ENCODE measurements at places on chromosomes 5 and 9.

DNA sequence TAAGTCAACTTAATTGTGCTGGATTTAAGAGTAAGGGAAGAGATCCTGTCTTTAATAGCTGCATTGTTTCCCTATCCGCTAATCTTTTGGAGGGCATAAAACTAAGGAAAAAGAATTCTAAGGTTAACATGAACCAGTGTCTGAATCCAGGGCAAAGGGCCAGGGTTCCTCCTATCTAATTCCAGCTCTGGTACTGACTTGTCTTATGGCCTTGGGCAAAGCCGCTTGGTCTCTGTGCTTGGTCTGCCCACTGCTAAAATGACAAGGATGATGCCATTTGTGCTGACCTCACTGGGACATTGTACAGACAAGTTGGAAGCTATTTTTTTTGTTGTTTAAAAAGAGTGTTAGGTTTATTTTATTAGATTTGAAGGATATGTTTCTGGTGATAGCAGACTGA is 334.7 kb upstream of the PIK3R1 start:
- no peak for DNase-seq

- no peak for DNase-seq
These were observed 25.5 kb downstream of the OR2V1 start for GRCh38 chr5:181105391-181106025.

GRCh38 chr5:111071413-111071812 is at the start of gene TSLP:
TSS of gene TSLP (plus strand) at chr5:111071713. CDS start at chr5:111071891, 178 bp downstream.
- no peak for DNase-seq

- DNase-seq, result no peak
These were observed 31.0 kb downstream of the PCDHGC5 start for GRCh38 chr5:141519605-141520565.

GRCh38 chr5:174319551-174319950 is 274.0 kb downstream of the NSG2 start:
- DNase-seq, result no peak

GRCh38 chr5:168313596-168314204 is 22.3 kb downstream of the WWC1 start:
- no peak for DNase-seq

GRCh38 chr5:150690760-150691159 is 10.1 kb downstream of the RBM22 start:
- DNase-seq, result no peak

- no peak for DNase-seq
These were observed 308.8 kb downstream of the ARHGAP26 start for GRCh38 chr5:143078971-143079370.

GRCh38 chr9:93077811-93078210 is 18.2 kb upstream of the CARD19 start:
- no peak for DNase-seq

- DNase-seq, result no peak
These were observed 37.9 kb downstream of the NRG2 start for GRCh38 chr5:140005145-140005591.

DNA sequence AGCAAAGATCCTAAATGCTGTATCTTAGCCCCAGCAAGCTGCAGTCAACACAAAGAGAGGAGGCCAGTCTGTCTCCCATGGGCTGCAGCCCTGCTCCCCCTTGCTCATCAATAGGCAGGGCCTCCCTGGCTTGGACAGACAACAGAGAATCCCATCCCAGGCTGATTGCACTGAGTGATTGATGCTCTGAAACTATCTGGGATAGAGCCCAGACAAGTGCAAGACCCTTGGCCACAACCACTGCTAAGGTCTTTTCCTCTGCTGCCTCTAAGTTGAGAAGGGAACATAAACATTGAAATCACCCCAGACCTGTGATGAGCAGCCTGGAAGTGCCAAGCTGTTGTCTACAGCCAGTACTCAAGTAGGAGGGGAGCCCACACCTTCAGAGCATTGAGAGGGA is 661.0 kb upstream of the CDH18 start:
- DNase-seq, result no peak

- peak; percentile 31 for DNase-seq
These were observed 207.7 kb downstream of the PIK3R1 start for GRCh38 chr5:68423154-68423811.

DNA sequence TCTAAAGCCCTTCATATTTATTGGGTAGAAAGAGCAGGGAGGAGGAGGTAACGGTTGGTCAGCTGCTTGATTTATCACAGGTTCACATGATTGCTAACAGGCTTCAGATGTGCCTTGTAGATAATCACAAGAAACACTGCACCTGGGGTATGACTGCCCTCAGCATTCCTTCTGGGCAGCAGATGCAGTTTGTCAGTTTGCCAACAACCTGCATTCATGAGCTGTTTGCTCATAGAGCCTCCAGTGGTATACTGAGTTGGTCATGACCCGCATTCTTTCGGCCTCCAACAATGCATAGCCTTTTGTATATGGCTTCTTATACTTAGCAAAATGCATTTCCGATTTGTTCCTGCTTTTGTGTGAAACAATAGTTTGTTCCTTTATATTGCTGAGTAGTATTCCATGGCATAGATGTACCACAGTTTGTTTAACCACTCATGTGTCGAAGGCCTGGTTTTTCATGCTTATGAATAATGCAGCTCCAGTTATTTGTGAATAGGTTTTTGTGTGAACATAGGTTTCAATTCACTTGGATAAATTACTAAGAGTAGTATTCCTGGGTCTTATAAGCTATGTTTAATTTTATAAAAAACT is 83.6 kb downstream of the ARHGEF28 start:
- no peak for DNase-seq

DNA sequence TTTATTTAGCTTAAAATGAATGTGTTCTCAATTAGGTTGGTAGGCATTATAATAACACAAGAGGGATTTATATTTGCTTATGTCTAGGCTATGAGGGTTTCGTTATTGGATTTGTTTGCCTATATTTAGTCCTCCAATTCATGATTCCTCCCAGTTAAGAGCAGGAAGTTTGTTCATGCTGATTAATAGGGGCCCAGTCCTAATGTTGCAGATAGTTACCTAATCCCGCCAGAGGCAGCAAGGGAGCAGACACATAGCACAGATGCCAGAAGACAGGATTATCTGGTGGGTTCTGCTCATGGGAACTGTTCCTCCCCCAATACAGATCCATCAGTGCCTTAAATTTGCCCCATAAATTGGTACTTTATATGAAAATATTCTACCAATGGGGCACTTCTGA is 100.8 kb upstream of the TLE4 start:
- DNase-seq, result no peak

GRCh38 chr9:135737840-135738521 is 36.0 kb downstream of the KCNT1 start:
- DNase-seq, result no peak

GRCh38 chr5:67334373-67334772 is 137.8 kb upstream of the CD180 start:
- no peak for DNase-seq

- DNase-seq, result no peak
These were observed 76.6 kb upstream of the NTRK2 start for GRCh38 chr9:84592918-84593317.

DNA sequence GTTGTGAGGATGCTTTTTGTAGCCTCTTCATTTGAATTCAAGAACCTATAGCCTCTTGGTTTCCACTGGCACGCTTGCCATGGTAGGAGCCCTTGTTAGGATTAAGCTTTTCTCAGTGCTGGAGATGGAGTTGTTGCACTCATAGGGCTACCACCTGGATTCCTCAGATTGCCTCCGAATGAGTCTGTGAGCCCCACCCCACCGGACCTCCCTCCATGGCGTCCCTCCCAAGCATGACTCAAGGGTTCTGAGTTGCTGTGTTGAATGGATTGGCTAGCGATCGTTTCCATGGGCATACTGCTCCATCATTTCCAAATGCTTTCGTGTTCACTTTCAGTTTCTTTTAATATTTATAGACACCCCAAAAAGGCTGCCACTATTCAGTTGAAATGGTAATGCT is 69.9 kb downstream of the DAPK1 start:
- no peak for DNase-seq

DNA sequence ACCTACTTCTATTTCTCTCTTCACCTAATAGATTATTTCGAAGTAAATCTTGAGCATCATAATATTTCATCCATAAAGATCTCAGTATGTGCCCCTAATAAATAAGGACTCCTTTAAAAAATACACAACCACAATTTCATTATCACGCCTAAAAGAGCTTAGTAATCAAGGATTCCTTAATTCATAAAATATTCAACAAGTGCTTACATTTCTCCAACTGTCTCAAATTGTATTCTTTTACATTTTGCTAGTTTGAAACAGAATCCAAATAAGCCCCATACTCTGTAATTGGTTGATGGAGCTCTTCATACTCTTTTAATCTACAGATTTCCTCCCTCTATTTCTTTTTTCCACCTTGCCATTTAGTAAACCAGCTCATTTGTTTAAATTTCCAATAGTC is 317.6 kb downstream of the NDUFS4 start:
- DNase-seq, result no peak

- no peak for DNase-seq
These were observed 56.1 kb upstream of the IFNK start for GRCh38 chr9:27468000-27468399.

DNA sequence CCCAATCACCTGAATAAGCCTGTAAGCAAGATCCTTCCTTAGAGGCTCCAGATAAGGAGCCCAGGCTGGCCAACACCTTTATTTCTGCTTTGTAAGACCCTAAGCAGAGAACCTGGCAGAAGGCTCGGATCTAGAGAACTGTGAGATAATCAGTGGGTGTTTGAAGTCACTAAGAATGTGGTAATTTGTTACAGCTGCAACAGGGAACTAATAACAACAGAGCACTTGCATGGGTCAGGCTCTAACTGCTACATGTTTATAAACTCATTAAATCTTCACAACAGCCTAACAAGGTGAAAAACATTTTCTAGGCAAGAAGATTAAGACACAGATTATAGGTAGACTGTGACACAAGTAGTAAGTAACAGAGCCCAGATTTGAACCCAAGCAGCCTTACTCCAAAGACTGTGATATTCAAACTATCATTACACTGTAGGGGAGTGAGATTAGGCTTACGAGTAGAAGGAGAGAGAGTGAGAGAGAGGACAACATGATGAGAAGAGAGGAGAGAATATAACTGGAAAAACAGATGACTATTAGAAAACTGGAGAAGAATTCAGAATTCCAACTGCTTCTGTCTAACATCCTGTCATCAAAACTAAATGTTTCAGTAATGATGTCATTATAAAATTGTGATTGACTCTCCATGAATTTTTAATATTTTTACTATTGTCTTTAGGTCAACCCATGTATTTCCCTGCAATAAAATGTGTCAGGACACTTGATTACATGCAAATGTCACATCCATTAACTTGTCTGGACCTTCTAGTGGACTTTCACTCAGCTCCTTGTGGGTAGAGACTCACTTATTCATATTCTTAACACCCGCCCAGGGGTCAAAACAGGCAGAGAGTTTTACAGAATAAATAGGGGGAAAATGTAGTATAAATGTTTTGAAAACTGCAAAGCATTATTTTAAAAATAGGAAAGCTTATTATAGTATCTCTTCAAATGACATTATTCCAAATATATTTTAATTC is 290.9 kb upstream of the RGMB start:
- DNase-seq, result no peak

- no peak for DNase-seq
These were observed 8.5 kb downstream of the EXOSC3 start for GRCh38 chr9:37776328-37776727.

DNA sequence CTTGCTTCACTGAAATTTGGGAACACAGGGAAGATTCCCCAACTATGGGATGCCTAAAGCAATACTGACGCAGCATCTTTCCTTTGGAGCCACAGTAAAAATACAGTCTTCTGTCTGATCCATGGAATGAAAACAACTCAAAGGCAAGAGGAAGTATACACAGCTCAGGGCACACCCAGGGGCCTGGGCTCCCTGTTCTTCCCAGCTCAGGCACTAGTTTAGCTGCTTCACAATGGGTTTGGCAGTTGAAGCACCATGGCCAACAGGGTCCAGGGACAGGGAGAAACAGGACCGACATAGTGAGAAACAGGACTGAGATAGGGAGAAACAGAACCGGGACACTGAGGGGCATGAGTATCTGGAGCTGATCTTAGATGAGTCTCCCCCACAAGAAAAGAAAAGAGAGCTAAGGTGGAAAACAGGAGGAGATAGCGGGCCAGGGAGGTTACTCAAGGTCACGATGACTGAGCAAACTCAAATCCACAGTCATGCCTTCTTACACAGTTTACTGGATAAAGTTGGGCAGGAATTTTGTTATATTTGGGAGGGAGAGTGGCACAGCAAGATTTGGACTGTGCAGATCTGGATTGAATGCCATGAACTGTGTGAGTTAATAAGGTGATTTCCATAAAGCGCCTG is 198.8 kb downstream of the SMARCA2 start:
- no peak for DNase-seq

- DNase-seq, result no peak
These were observed 17.3 kb upstream of the TGFBI start for GRCh38 chr5:136011414-136012001.

- peak; percentile 28 for DNase-seq
These were observed 48.0 kb upstream of the CAST start for GRCh38 chr5:96614110-96614691.

DNA sequence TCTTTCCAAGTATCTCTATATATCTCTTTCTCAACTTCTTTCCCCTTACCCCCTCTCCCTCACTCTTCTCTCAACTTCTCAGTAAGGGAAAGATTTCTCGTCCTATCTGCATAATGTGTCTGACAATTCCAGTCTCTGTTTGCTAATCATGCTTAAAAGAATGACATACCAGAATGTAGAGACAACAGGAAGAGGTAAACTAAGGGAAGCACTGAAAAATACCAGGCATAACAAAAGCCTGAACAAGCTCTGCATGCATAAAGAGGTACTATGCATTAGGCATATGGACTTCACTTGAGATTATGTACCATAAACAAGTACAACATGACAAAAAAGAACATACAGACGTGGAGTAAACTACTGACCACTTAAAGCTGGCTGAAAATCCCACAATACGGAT is 62.6 kb downstream of the SEMA5A start:
- DNase-seq, result no peak

DNA sequence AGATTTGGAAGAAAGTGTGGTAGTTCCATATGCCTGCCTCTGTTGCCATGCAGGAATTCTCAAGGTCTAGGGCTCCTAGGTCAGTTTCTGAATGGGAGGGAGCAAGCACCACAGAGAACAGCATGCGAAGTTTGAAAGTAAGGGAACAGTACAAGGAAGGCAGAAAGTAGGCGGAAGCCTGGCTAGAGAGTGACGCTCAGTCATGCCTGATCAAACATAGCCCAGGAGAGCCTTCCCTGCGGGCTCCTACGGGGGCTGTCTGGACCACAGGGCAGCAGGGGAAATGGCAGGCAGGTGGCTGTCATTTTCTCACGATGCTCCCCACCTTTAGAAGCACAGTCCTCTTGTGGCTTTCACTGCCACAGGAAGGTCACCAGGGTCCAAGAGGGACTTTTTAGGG is 12.8 kb upstream of the STC2 start:
- no peak for DNase-seq

- DNase-seq, result no peak
These were observed 475.9 kb downstream of the TLE1 start for GRCh38 chr9:81213456-81213855.

DNA sequence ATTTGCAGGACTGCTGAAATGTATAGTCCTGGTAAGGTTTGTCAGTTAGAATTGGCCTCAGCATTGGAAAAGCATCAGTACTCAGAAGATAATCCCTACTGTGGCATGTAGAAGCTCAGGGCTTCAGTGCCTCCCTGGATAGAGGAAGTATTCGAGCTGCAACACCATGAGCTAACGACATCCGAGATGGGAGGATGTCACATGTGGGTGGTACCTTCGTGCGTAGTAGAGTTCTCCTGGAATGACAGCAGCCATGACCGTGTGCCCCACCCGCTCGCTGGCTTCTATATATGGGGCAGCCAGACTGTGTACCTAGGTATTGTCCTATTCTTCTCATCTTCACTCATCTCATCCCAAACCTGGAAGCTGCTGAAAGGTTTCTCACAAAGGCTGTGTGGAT is 345.8 kb upstream of the KLF9 start:
- no peak for DNase-seq

Measured in activated CD4-positive, alpha-beta T cell treated with anti-CD3 and anti-CD28 coated beads, Interleukin-2, amount 50 U/mL, for 48 hours (primary cell).